Sigmoid colon (tissue), 7 donors: ENCODE measurements at places on chromosomes 6 and 20. TPM values are rescaled to one million over a fixed set of nuclear protein-coding genes. Genes with fewer than 3 reads are reported as not detected.

The IL17F gene
- polyA plus RNA-seq = 0.12 TPM

The GABRR2 gene
- polyA plus RNA-seq = not detected

The MLN gene
- 0.48 TPM for polyA plus RNA-seq

The MCCD1 gene
- not detected for polyA plus RNA-seq

The SPINT3 gene
- polyA plus RNA-seq = not detected

The DPPA5 gene
- not detected for polyA plus RNA-seq

The RSPH9 gene
- polyA plus RNA-seq = 0.60 TPM

The FUT9 gene
- polyA plus RNA-seq = 0.01 TPM

The HEY2 gene
- not detected for polyA plus RNA-seq

GRCh38 chr6:12849809-12850198, 133.2 kb downstream of the PHACTR1 start:
- DNase-seq = no peak

GRCh38 chr6:87200469-87201175, 45.3 kb downstream of the ZNF292 start:
- peak; percentile 72 for DNase-seq

- peak; percentile 88 for DNase-seq
Measured at GRCh38 chr6:116278854-116279231, 887 bp downstream of the TSPYL1 start.

DNA sequence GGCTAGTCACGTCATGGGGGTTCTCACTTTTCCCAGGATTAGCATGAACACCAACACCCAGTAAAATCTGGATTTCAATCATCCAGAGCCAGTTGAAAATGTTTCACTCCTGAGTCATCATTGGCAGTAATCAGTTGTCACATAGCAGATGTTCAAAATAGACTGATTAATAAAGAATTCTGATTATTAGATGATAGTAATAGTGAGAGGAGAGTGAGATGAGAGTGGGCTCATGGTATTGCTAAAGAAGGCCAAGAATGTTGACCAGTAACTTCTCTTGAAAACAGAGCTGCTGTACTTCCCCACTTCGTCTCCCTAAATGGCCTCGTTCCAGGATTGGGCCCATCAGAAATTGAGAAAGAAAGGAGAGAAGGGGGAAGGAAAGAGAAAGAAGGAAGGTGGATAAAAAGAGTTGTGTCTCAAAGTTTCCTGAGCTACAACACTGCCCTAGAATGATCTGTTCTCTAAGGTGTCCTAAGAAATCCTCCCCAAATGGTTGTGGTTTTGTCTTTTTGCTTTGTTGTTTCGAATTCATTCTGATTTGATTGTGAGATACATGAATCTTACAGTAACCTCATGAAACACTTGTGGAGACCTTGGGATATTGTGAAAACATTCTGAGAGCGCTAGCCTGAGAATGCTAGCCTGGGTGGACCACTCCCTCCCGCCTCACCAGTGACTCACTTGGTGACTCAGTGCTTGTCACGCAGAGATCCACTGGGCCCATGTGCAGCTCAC, 502.2 kb upstream of the JARID2 start:
- DNase-seq = peak; percentile 78

DNA sequence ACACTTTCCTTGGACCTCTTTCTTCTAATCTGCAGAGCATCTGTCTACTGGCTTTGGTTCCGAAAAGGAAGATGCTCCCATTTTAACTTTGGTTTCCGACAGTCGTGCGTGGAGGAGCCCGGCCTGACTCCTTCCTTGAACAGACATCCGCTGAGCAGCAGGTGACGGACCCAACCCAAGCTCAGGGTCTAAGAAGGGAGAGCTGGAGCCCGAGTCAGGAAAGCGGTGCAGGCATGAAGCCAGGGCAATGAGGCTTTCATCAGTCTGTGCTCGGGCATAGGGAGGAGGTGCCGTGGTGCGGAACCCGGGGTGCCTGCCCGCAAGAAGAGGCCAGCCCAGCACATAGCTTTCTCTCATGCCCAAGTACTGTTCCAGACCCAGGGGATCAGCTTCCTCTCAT, 109.4 kb downstream of the CDH4 start:
- DNase-seq = no peak

GRCh38 chr6:90406957-90407356, 110.3 kb upstream of the BACH2 start:
- no peak for DNase-seq

GRCh38 chr6:9197726-9198125, 762.4 kb upstream of the SLC35B3 start:
- no peak for DNase-seq

DNA sequence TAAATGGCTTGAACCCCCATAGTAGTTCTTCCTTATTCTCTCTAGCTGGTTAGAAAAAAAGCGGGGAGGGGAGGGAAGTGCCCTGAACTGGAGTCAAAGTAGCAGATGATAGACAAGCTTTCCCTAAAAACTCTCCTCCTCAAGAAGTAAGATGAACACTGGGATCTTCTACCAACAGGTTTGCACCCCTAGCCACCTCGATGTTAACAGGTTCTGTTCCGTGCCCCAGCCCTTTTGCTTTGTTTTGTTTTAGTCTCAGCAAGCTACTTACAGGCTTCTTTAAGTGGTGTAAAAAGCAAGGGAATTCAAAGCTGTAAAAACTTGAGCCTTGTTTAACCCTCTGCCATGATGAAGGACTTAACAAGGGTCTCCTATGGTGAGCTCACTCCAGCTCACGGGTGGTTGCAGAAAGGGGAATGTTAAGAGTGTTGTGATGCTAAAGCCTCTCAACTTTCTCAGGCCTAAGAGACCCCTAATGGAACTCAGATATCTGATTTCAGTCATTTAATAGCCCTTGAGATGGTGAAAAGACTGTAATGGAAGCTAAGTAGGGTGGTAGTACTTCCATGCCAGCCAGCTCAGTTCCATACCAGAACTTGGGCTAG, 106.0 kb downstream of the FOXO3 start:
- no peak for DNase-seq

- no peak for DNase-seq
Measured at GRCh38 chr6:155628306-155628705, 172.7 kb upstream of the NOX3 start.

DNA sequence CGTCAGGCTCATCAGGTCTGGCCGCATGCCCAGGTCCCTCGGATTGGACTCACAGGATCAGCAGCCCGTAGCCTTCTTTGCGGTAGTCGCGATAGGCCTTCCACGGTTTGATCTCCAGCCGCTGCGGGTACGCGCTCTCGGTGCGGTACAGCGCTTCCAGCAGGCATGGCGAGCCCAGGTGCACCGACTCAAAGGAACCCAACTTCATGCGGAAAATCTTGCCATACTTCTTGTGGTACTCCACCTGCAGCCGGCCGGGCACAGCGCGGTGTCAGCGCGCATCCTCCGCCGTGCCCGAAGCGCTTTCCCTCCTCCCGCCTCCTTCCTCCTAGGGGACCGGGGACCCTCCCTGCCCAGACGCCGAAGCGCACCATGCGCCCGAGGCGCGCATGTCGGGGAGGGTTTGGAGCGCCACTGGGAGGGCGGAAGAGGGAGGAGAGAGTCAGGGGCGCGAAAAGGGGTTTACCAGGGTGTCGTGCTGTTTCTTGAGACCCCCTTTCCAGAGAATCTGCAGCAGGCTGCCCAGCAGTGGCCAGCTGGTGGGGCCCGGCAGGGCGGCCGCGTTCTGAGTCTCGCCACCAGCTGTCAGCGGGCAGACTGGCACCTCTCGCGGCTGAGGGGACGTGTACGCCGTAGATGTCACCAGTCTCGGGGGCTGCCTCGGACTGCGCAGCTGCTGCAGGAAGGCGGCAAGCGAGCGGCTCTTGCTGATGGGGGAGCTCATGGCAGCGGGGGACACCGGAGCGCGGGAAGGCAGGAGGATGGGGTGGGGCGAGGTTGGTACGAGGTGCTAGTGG, 732 bp downstream of the CYP24A1 start:
- DNase-seq = no peak

DNA sequence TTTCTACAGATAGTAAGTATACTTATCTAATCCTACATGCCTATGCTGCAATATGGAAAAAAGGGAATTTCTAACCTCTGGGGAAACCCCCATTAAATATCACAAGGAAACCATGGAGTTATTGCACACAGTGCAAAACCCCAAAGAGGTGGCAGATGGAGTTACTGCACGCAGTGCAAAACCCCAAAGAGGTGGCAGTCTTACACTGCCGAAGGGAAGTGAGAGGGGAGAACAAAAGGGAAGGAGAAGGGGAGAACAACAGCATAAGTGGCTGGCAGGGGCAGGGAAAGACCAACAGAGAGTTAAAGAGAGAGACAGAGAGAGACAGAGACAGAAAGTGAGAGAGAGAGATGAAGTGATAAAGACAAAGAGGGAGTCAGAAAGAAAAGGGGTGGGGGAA, 43.8 kb upstream of the EIF2S2 start:
- no peak for DNase-seq

DNA sequence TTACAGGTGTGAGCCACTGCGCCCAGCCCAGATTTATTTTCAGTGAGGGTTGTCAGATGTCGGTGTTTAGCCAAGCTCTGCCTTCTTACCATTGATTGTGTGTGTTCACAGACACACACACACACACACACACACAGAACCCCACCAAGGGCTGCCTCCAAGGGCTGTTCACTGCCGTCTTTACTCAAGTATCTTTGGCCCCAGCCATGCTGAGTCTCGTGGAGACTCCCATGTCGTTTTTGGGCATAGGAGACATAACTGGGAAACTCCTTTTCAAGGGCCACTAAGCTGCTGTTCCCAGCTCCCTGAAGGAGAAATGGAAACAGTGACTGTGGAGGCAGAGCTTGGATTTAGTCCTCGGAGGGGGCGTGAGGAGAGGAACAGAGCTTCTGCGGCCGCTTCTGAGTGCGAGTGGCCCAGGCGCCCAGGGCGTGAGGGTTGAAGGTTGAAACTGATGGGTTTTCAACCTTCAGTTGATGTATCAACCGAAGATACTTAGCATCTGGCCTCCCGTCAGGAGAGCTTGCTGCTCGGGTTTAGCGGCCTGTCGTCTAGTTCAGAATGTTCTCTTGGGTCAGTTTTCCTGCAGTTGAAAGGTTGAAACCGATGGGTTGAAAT, 243.6 kb downstream of the TTLL2 start:
- peak; percentile 27 for DNase-seq
